Non-pigmented ciliary epithelial cell (primary cell): ENCODE measurements at places on chromosomes 2 and 18.

DNA sequence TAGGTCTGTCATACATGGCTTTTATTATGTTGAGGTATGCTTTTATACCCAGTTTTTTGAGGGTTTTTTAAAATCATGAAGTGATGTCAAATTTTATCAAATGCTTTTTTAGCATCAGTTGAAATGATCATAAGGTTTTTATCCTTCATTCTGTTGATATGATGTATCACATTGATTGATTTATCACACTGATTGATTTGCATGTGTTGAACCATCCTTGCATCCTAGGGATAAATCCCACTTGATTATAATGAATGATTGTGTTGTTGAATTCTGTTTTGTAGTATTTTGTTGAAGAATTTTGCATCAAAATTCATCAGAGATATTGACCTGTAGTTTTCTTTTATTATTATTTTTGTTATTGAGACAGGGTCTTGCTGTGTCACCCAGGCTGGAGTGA is 68.2 kb downstream of the LIMS1 start:
- DNase-seq = no peak

GRCh38 chr2:30217644-30218337 is 13.5 kb upstream of the LBH start:
- no peak for DNase-seq

DNA sequence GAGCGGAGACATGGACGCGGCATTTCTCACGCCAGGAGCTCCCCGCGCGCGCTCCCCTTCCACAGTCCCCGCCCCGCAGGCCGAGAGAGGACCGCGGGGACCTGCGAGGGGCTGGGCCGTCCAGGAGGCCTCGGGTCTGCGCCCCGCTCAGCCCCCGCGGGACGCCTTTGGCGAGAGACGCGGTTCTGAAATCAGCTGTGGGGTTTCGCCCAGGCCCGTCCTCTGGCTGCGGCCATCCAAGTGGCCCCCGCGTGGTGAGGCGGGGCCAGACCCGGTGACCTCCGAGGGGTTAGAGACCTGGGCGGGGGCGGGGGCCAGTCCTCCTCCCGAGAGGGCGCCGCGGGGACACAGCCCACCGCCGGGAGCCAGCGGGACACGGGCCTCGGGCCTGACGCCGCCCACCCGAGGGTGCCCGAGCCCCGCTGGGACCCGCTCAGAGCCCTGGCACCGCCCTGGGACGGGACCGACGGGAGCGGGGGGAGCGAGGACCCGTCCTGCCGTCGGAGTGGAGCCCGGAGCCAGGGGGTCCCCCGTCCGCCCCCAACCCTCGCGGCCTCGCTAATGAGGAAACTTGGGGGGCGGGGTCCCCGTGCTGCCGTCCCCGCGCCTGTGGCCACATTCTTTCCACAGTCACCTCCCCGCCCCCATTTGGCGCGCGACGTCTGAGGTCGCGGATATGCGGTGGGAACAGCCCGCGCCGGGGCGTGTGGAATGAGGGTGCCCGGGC is 6.1 kb upstream of the SALL3 start:
- DNase-seq = no peak

DNA sequence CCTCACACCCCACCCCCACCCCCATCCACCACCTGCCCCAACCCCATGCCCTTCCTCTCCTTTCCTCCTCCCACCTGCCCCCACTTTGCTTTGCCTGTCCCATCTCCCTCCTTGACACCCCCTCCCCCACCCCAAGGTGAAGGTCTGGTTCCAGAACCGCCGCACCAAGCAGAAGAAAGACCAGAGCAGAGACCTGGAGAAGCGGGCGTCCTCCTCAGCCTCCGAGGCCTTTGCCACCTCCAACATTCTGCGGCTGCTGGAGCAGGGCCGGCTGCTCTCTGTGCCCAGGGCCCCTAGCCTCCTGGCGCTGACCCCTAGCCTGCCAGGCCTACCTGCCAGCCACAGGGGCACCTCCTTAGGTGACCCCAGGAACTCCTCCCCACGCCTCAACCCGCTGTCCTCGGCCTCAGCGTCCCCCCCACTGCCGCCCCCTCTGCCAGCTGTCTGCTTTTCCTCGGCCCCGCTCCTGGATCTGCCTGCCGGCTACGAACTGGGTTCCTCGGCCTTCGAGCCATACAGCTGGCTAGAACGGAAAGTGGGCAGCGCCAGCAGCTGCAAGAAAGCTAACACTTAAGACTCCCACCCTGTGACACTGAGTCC is 3.0 kb upstream of the ATP6V1B1 start:
- no peak for DNase-seq

DNA sequence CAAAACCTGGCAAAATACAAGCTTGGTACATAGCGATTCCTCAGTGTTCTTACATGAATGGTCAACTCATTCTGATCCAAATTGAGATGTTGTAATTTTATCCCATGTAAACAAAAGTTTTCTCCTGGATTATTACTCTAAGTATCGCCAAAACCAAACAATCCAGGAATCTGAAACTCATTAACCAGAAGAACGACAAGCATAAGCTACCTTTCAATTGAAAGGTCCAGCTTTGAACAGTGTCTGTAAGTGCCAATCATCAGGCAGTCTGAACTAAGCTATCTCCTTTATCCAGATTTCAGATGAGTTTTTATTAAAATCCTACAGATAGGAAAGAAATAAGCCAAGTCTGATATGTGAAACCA is 2.4 kb downstream of the MEX3C start:
- no peak for DNase-seq

GRCh38 chr2:180938451-180938850 is 42.0 kb upstream of the UBE2E3 start:
- peak; percentile 6 for DNase-seq

DNA sequence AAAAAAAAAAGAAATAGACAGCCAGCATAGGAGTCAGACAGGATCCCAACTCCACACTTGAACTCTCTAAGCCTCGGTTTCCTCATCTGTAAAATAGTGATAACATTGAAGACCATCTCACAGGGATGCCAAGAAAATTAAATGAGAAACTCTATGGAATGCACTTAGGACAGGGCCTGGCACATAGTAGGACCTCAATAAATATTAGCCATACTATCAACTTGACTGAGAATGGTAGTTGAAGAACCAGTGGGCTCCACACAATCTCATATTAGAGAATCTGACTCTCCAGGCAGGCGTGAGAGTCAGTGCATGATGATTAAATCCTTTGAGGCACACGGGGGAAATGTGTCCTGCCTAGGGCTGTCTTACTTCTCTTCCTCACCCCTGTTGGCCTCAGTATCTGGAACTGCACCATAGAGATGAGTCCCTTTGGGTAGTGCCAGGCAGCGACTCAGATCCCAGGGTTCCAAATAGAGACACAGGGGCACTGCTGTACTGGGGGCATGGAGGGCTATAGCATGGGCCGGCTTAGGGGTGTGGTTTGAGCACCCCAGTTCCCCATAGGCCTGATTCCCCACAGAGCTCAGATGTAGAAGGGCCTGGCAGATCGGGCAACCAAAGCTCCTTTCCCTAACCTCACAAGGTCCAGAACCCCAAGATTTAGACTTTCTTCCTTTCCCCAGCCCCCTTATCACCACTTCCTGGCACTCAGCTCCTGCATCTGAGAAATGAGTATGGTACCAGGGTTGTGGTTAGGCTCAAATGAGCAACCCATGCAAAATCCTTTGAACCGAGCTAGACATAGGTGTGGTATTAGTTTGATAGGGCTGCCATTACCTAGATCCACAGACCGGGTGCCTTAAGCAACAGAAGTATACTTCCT is 51.3 kb upstream of the CAB39 start:
- no peak for DNase-seq

DNA sequence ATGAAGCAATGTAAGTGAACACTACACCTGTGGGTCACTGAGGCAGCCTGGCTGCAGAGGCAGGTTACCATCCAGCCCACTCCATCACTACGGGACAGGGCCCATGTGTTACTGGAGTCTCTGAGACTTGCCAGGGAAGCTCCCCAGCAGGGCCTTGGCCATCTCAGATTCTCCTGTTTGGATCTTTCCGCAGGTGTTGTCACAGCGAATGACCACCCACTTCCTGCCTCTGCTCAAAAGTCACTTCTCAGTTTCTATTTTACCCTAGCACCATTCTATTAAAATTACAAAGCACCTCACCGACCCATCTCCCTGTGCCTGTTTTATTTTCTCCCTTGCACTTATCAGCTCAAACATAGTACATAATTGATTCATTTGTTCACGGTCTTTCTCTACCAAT is 34.5 kb upstream of the L3MBTL4 start:
- DNase-seq = no peak

DNA sequence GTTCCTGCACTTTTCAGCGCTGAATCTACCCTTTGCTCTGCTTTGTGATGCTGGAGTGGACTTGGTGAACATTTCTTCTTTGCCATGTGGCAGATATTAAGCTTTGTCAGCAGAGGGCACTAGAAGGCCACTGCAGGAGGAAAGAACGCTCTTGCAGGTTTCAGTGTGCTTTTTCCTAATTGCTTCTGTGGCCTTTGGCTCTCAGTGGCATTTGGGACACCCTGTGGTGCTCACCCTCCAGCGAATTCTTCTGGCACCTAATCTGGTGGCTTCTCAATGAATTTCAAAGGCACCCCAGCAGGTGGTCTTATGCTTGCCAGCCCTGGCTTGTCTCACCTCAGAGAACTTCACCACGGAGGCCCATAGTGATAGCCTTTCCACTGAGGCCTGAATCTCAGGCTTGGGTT is 146.7 kb downstream of the MYO3B start:
- peak; percentile 13 for DNase-seq

- DNase-seq = peak; percentile 11
Observed at GRCh38 chr2:185456517-185456916, 282.1 kb upstream of the FSIP2 start.

DNA sequence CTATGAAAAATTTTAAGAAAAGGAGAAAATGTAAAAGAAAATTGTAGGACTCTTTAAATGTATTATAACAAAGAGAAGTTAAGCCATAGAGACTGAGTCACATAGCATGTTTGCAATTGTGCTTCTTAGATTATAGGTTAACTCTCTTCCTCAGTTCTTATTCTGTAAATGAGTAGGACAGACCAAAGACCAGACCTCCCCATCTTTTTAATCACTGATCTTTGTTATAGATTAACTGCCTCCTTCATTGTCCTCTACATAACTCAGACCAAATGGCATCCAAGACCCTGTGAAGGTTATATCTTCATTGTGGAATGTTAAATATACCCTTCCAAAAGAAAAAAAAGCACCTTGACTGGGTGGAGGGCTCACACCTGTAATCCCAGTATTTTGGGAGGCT is 316.9 kb upstream of the LRRTM4 start:
- DNase-seq = no peak

GRCh38 chr2:174038462-174038861 is 73.3 kb upstream of the SP3 start:
- no peak for DNase-seq

DNA sequence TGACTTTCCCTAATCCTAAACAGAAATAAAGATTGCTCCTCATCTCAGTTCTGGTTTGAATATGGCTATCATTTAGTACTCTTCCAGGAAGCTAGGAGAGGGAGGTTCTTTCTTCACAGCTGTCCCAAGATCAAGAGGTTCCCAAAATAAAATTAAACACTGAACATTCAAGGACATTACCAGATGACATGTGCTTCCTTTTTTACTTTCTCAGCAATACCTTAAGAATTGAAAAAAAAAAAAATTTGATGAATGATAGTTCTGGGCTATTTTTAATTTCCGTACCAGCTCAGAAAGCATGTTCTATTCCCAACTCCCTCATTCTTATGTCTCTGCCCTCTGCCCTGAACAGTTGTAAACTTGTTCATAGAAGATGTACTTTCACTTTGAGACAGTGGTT is 61.7 kb upstream of the MYL1 start:
- DNase-seq = no peak

GRCh38 chr2:124039762-124040291 is 14.7 kb downstream of the CNTNAP5 start:
- DNase-seq = no peak

DNA sequence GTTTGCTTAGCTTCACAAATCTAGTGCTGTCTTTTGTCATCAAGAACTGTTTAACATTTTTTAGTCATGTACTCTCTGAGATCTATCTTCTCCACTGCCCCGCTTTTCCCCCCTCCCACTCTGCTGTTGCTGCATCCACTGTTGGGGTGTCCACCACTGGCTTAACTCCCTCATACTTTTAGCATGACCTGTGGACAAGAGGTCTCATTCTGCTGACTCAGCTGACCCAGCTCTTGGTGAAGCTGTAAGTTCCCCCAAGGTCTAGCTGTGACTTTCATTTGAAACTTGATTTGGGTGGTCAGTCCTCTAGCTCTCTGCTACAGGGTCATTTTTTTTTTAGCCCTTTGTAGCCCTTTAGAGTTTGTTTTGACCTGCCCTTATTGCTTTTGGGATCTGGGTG is 427.2 kb downstream of the PLCL1 start:
- DNase-seq = no peak

DNA sequence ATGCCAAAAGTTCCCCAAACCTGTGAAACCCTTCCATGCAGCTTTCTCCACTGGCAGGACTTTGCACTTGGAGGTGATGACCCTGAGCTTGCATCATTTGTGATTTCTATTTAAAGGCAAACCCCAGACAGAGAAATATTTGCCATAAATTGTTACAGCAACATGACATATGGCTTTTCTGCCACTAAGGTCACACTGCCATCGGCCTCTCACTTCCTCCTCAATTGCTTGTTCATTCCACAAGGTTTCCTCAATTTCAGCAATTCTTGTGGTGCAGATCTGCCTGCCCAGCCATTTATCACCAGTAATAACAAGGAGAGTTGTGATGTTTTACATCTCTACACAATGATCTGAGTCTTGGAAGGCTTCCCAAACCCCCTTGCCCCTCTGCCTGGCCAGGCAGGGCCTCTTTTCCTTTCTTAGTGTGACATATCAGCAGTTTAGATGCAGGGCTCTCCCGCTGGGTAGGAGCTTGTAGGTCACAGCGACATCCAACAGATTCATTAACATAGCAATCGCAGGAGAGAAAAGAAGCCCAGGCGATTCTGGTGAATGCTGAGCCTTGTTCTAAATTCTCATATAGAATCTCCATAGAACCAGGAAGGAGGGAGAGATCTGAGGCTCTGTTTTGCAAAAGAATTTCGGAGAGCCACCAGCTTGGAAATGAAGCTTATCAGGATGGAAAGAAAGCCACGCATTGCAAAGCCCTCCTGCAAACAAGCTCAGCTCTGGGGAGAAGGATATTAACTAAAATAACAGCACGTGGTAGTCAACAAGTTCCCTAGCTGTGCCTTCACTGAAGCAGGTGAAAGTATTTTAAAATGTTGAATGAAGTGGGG is 46.7 kb upstream of the ITGA6 start:
- no peak for DNase-seq

GRCh38 chr2:98036349-98037000 is 40.7 kb upstream of the TMEM131 start:
- no peak for DNase-seq

DNA sequence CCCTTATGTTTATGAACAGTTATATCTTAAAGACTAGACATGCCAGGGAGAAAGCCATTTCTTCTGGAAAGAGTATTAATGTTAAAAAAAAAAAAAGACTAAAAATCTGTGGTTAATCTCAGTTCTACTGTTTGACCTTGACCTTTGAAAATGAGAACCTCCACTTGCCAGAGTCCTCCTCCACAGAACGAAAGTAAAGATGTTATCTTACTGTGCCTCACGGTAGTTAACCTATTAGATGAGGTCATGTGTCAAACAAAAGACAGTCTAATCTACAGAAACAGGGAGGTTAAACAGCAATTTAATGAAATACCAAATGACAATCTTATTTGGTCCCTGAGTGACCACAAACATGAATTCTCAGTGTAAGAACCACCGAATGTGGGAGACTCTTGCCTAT is 51.2 kb downstream of the SLC14A2 start:
- no peak for DNase-seq

- no peak for DNase-seq
Observed at GRCh38 chr2:127358044-127358443, 29.7 kb downstream of the MAP3K2 start.
